Natural killer cell (primary cell): ENCODE measurements at places on chromosomes 11 and 22.

DNA sequence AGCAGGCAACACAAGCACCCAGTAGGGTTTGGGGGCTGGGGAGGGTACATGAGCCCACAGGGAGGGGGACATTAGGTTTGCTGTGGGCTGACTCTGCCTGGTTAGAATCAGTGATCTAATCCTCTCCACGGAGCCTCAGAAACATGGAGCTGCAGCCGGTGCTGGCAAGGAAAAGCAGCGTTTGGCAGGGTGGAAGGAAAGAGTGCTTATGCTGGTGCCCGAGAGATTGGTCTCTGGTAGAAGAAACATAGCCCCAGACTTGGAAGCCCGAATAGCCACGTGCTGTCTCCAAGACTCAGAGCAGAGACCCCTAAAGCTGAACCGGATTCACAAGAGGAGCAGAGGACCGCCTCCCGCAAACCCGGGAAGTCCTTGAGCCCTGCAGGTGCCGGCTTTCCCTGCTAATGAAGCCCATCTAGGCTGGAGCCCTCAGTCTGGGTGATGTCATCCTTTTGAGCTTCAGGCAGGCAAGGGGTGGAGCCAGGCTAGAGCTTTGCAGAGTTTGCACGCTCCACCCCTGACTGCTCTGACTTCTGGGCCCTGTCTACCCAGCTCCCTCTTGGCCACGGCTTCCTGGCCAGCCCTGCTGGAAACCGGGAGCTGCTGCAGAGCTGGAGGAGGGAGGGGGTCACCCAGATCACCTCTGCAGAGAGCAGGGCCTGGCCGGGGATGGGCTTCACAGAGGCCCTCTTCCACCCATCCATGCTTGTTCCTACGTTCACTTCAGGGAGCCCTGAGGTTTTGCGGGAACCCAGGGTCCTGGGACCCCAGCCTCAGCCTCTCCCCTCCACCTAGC lies 35.0 kb upstream of the JAM3 start:
- DNase-seq = peak; percentile 28

DNA sequence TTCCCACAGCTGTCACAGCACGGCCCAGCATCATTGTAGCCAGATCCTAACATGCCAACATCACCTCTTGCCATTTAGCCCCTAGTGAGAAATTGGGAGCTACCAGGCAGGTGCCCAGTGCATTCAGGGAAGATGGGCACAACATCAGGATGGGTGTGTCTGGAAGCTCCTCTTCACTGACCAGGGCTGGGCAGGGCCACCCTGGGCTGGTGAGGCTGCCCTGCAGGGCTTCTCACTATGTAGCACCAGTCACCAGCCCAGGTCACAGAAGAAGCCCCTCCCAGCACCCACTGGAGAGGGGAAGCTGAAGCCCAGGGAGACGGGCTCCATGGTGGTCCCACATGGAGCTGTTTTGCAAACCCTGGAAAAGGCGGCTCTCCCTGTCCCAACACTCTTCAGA lies 13.9 kb downstream of the ZNF74 start:
- no peak for DNase-seq

GRCh38 chr22:22953791-22954190 lies 66.2 kb downstream of the IGLL5 start:
- no peak for DNase-seq

DNA sequence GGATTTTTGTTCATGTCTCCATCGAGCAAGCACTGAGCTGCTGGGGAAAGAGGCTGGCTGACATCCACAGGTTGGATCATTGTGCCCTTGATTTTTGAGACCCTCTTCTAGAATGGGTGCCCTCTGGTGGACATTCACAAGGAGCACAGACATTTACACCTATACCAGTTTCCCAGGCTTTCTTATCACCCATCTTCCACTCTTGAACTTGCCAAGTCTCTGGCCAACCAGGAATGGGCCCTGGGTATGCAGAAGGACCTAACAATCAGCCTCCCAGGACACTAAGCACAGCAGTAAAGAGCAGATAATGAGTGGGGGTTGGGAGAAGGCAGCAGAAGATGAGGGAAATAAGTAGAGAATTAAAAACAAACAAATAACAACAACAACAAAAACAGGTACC lies 5.7 kb upstream of the INTS4 start:
- DNase-seq = no peak

GRCh38 chr11:118610225-118610772 lies 2.9 kb downstream of the PHLDB1 start:
- DNase-seq = no peak

GRCh38 chr11:6405846-6406245 lies 13.0 kb downstream of the APBB1 start:
- peak; percentile 4 for DNase-seq

DNA sequence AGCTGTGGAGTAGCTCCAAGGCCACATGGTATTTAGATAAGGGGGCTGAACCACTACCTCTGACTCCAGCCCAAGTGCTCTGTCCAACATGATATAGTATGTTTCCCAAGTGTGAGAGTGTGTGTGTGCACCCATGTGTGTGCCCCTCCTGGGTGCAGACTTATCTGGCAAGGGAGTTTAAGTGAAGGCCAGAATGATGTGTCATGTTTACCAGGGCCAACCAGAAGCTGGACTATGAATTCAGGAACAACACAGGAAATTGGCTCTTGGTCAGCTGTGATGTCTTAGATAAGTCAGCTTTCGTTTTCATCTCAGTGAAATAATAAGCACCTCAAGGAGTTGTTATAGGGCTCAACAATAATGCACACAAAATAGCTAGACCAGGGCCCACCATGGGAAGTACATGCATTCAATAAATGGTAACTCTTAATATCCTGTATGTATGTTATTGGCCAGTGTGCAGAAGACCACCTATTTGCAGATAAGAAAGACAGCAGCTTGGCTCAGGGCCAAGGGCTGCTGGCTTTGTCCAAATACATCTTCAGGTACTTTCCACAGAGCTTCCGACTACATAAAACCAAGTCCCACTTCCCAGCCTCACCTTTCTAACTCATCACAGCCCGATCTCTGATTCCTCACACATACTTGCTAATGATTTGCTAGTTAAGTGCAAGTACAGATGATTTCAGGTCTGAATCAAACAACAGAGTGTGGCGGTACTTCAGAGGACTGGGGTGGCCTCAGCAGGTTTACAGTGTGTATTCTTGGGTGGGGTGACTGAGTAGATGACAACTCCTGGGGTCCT lies 120.9 kb downstream of the ME3 start:
- no peak for DNase-seq

GRCh38 chr11:72975778-72976521 lies 161.7 kb downstream of the ATG16L2 start:
- no peak for DNase-seq

DNA sequence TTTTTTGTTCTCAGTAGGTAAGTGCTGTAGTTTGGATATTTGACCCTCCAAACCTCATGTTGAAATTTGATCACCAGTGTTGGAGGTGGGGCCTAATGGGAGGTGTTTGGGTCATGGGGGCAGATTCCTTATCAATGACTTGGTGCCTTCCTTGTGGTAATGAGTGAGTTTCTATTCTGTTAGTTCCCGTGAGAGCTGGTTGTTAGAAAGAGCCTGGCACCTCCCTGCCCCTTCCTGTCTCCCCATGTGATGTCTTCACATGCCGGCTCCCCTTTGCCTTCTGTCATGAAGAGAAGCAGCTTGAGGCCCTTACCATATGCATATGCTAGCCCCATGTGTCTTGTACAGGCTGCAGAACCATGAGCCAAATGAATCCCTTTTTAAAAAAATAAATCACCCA lies 138.3 kb downstream of the TMEM135 start:
- no peak for DNase-seq

- DNase-seq = no peak
Measured at GRCh38 chr11:46280706-46281105, 3.2 kb downstream of the CREB3L1 start.

DNA sequence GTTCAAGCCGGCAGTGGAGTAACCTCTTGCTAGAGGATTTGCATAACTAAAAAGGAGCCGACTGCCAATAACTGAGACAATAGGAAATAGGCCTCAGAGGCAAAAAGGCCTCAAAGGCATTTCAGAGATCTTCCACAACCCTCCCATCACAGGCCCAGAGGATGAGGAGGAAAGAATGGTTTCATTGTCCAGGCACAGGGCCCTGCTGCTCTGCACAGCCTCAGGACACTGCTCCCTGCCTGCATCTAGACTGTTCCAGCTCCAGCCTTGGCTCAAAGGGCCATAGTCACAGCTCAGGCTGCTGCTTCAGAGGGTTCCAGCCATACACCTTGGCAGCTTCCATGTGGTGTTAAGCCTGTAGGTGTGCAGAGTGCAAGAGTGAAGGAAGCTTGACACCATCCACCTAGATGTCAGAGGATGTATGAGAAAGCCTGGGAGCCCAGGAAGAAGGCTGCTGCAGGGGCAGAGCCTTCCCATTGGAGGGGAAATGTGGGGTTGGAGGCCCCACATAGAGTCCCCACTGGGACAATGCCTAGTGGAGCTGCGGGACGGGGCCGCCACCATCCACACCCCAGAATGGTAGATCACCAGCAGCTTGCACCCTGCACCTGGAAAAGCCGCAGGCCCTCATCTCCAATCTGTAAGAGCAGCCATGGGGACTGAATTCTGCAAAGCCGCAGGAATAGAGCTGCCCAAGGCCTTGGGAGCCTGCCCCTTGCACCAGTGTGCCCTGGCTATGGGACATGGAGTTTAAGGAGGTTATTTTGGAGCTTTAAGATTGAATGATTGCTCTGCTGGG lies 8.2 kb upstream of the LRP5 start:
- no peak for DNase-seq

- no peak for DNase-seq
Measured at GRCh38 chr11:61327669-61328071, 5.2 kb downstream of the DDB1 start.

DNA sequence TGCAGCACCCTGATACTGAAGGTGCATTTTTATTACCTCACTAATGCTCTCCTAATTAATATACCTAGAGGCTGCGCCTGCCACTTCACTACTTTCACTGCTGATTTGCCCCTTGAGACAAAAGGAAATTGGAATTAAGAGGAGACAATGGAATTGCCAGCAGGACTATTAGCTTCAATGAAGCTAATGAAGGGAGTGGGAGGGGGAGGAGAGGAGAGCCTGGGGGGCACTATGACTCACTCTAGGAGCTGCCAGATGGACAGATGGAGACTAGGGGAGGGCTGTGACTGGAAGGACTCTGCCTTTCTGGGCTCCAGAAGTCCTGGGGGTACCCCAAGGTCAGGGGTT lies 102.8 kb upstream of the DRD2 start:
- no peak for DNase-seq

DNA sequence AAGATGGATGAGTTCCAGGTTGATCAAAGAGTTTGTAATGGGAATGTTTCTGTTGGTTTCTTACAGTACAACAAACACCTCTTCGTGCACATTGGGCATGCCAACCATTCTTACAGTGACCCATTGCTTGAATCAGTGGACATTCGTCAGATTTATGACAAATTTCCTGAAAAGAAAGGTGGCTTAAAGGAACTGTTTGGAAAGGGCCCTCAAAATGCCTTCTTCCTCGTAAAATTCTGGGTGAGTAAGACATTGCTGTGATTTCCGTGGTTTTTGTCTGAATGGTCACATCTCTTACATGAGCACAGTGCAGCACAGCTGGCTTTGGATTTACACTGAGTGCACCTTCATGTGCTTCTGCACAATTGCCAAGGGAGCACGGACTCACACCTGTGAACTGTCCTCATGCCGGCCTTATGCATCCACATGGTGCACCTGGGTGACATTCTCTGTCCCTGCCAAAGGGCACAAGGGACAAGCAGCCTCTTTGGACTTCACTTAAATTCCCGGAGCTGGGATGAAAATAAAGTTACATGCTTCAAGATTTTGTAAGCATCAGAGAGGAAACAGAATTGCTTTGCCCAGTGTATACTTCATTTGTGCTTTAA lies 107.1 kb upstream of the RASSF10 start:
- DNase-seq = no peak

- DNase-seq = no peak
Measured at GRCh38 chr11:86134580-86135318, 65.9 kb upstream of the PICALM start.

DNA sequence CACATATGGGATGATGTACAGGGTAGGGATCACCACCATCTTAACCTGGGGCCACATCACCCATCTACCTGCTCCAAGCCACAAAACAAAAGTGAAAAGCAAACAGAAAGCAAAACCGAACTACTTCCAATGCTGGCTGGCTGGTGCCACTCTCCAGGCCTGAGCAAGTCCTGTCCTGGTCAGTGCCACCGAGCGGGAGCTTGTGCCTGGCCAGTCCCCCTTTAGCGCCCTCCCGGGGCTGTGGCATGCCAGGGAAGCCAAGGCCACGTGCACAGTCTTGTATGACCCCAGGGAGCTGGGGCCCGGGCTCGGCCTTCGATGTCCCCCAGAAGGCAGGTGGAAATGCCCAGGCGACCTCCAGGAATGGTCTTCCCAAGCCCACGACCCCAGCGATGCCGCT lies 17.9 kb upstream of the NAP1L4 start:
- DNase-seq = no peak

DNA sequence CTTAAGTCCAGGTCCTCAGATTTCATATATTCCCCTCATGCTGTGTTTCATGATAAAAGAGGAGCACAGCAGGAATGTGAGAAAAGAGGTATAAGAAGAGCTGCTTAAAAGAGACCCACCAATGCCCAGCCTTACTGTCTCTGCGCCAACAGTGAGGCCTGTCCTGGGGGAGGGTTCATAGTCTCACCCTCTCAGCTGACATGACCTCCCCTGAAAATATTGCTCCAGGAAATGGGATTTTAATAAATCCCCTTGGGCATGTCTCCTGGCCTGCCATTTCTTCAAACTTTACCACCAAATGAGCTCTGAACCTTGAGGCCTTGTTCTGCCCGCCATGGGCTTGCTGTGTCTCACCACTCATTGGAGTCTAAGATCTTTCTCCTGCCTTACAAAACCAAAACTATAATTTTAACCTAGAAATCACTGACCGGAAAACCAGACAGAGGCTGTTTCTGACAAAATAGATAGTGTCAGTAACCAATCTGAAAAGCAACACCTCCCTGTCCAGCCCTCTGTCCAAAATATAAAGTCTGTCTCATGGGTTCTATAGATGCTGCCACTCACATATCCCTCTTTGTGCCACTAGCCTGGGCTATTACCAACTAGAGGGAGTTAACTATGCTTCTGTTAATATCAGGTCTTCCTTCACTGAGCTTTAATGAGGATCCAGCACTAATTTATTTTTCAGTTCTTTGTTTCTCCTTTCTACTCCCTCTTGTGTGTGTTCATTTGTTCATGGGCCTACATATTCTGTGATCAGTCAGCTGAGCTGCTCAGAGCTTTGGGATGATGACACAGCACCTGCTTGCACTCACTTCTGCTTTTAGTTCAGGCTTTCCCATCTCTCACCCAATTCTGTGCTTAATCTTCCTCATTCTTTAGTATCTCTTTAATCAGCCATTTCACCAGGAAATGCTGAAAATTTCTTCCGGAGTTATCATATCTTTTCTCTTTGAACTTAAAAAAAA lies at the start of gene OR2AG2:
OR2AG2 (minus strand) TSS at position 51 of the 968 bp plus-strand sequence. CDS start 3,019 bp downstream, outside the sequence.
- no peak for DNase-seq

- DNase-seq = no peak
Measured at GRCh38 chr11:79179087-79179486, 261.7 kb downstream of the TENM4 start.

DNA sequence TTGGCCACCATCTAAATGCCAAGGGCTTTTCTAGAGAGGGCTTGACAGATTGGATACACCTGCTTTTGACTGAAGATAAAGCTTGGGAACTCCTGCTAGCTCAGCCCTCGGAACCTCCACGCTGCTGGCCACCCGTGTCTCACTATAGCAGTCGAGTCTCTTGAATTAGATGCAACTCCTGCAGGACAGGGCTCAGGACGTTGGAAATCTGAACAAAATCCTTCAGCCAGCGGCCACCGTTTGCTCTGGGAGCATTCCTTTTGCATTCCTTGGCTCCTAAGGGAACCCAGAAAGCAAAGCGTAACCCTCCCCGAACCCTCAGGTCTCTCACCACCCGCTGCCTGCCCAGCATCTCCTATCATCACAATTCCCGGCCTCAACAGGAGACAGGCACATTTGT lies 77.8 kb downstream of the GRIK4 start:
- DNase-seq = no peak

- DNase-seq = no peak
Measured at GRCh38 chr22:32354360-32355351, 3.0 kb upstream of the RFPL3 start.
